ENCODE measurements at places on chromosomes 16 and 17.

- DNase-seq, result no peak
These were observed 3.9 kb downstream of the PYCR1 start for GRCh38 chr17:81933178-81933699.

DNA sequence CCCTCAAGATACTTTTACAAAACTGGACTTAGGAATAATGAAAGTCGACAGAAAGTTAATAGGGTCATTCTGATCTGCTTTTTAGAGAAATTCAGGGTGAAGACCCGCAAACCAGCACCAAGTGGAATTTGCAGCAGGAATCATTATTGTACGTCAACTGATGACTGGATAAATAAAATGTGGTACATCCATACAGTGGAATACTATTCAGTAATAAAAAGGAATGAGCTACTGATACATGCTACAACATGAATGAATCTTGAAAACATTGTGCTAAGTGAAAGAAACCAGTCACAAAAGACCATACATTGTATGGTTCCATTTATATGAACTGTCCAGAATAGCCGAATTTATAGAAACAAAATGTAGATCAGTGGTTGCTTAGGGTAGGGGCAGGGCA lies 83.1 kb downstream of the GNAO1 start:
- no peak for DNase-seq

- no peak for DNase-seq
These were observed 37.8 kb upstream of the ULK2 start for GRCh38 chr17:19905502-19905901.

DNA sequence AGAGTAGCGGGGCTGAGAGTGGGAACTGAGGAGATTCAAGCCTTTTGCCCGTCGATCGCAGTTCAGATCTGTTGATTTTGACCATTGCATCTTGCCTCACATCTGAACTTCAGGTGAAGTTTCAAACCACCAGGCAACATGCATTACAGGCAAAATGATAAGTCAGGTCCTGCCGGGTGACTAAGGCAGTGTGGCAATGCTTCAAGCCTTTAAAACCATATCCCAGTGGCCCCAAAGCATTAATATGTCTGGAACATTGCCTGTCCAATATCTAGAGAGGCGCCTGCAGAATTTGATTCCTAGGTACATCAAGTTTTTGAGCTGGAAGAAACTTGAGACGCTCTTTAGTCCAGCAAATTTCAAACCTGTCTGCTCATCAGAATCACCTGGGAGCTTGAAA lies 502.8 kb downstream of the MAF start:
- DNase-seq, result no peak

GRCh38 chr16:8855051-8855786 lies 13.6 kb downstream of the CARHSP1 start:
- DNase-seq, result no peak

- DNase-seq, result peak; percentile 58
These were observed 15.4 kb upstream of the AKAP10 start for GRCh38 chr17:19992803-19993713.

GRCh38 chr17:7833011-7833794 lies 814 bp upstream of the KDM6B start:
- DNase-seq, result no peak

- no peak for DNase-seq
These were observed 23.7 kb downstream of the FBXO39 start for GRCh38 chr17:6799738-6800137.

GRCh38 chr16:54928411-54929089 lies 2.1 kb upstream of the IRX5 start:
- no peak for DNase-seq

DNA sequence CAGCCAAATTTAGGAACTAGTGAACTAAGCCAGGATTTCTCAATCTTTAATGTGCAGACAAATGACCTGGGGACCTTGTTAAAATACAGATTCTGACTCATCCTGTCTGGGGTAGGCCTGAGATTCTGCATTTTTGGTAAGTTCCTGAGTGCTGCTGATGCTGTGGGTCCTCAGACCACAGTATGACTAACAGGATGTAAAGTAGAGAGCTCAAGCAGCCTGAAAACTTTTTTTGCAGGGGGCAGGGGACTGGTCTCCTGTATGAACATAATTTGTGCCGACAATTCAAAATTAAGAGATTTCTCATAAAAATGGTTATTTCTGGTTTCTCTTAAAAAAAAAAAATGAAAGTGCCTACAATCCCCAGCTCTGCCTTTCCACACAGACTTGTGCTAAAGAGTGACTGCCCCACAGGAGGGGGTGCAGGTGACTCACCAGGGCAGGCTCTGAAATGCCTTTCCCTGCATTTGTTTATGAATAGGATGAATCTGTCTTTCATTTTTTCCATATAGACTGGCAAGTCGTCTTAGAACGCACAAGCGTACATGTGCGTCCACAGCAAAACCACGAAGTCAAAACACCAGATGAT lies 271.5 kb downstream of the PHKB start:
- DNase-seq, result no peak

DNA sequence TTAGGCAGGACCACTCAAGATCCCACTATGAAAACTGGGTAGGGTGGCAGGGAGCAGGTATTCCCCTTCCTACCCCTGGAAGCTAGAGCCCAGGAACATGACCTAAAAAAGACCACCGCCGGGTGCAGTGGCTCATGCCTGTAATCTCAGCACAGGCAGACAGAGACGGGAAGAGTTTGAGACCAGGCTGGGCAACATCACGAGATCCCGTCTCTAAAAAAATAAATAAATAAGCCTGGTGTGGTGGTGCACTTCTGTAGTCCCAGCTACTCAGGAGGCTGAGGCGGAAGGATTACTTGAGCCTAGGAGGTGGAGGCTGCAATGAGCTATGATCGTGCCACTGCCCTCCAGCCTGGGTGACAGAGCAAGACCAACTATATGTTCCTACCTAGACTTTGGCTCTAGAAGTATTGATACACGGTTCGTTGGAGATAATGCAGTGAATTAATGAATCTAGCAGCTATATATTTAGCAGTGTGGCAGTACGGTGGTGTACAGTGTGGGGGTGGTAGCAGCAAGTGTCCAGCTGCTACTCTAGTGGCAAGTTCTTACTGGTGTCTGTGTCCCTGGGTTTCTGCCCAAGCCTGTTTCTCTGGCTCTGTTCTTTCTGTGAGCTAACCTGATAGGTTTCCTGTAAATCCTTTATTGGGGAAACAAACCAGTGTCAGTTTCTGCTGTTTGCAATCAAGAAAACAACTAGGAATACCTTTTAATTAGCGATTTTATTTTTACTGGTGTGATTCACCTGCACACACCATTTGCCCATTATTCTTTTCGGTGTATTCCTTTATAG lies 3.3 kb upstream of the USP31 start:
- DNase-seq, result no peak

GRCh38 chr17:78257810-78258322 lies 26.4 kb downstream of the TMEM235 start:
- DNase-seq, result no peak

DNA sequence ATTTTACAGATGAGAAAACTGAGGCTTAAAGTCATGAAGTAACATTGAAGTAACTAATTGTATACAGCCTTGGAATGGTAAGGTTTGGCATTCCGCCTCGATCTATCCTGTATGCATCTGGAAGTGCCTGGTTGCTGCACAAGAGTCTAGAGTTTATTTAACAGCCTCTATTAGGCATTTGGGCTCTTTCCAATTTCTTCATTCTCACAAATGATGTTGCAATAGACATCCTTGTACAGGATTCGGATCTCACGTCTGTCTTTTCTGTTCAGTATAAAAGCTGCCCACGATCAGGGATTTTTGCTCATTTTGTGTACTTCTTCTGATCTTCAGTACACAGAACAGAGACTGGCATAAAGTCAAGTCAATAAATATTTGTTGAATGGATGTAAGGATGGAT lies 100.5 kb downstream of the AIPL1 start:
- no peak for DNase-seq

DNA sequence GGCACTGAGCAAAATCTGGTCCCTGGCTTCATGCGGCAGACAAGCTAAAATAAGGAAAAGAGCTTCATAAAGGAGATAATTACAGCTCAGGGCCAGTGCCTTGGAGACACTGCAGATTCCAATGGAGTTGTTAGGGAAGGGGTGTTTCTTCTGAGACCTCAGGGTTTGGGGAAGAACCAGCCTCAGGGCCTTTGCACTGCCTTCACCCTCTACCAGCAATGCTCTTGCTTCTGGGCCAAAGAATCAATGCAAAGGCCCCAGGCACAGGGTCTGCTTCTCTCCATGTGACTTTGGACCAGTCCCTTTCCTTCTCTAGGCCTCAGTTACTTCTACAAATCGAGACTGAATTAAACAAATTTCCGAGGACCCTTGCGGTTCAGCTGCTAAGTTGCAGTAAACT lies 36.2 kb upstream of the GAN start:
- no peak for DNase-seq

DNA sequence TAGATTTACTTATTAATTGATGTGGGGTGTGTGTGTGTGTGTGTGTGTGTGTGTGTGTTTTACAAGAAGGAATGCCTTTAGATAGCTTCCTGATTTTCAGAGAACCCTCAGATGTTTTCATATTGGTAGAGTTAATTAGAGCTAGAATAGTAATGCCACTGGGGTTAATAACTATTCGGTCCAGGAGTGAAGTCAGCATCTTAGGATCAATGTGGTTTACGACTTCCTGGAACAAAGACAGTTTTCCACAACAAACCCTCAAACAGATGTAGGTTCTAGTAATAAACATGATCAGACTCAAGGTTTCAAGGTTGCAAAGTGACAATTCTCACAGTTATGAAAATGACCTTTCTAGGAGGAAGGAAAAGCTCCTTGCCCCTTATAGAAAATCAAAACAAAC lies 12.2 kb upstream of the SLC52A1 start:
- DNase-seq, result no peak

DNA sequence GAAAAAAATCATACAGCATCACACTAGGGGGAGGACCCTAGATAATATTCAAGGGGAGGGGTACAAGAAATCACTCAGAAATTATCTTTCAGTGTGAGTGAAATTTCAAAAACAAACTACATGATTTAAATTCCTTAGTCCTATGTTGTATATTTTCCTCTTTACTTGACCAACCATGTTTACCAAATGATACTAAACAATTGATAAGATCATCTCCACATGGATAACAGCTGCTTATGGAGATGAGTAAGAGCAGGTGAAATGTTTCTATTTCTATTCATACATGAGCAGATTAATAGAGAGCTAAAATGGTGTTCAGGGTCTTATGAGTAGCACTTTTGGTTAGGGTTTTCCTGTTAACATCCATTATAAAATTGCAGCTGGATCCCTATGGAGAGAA lies 7.3 kb upstream of the VAT1L start:
- DNase-seq, result no peak

- DNase-seq, result no peak
These were observed 4.2 kb upstream of the CCNF start for GRCh38 chr16:2425008-2425518.

DNA sequence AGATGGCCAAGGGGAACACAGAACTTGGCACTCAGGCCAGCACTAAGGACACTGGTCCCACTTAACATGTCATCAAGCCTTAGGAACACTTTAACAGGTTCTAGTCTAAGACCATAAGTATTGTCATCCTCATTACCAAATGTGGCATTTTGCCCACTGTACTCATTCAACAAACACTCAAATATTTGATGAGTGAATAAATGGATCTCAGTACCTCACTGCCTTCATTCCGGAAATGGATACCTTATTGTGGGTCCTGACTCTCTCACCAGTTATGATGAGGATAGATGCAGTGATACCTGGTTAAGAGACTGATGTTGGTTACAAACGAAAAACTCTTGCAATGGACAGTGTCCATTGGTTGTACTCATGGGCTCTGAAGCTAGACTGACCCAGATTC lies 455.2 kb upstream of the DYNLRB2 start:
- DNase-seq, result no peak

GRCh38 chr16:53068423-53068833 lies 13.6 kb downstream of the CHD9 start:
- DNase-seq, result no peak

- DNase-seq, result no peak
These were observed 193.0 kb downstream of the STX8 start for GRCh38 chr17:9382626-9383025.

DNA sequence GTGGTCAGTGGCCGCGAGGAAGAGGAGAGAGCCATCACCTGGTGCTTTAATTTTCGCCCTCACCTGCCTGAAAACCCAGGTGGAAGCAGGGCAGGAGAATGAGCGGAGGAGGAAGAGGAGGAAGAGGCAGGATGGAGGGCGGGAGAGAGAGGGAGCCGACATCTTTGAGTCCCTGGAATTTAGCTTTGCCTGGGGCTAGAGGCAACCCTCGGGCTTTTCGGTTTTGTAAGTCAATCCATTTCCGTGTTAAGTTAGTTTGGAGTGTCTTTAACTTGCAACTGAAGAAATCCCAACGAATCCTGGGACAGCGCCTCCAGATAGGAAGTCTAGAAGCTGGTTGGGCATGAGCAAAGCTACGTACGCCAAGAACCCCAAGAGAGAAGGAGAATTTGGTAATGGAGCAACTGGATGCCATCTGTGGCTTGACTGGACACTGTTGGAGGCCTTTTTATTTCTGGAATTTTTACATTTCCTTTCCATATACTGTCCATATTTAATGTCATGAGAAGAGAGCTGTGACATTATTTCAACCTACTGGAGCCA lies 36.9 kb upstream of the ATP2A3 start:
- DNase-seq, result no peak

DNA sequence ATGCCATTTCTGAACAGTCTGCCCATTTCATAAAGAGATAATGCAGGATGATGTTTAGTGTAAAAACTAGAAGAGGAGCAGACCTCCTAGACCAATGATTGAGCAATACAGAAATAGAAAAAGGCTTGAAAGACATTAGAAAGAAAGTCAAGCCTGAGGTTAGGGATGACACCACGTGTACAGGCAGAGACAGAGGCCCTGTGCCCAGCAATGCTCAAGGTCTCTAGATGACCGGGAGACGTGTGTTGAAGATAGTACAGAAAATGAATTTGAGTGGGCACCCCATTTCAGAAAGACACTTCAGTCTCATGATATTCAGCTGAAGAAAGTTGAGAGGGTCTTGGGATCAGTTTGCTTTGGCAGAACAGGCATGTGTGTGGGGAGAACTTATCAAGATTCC lies 5.4 kb downstream of the GID4 start:
- DNase-seq, result no peak

DNA sequence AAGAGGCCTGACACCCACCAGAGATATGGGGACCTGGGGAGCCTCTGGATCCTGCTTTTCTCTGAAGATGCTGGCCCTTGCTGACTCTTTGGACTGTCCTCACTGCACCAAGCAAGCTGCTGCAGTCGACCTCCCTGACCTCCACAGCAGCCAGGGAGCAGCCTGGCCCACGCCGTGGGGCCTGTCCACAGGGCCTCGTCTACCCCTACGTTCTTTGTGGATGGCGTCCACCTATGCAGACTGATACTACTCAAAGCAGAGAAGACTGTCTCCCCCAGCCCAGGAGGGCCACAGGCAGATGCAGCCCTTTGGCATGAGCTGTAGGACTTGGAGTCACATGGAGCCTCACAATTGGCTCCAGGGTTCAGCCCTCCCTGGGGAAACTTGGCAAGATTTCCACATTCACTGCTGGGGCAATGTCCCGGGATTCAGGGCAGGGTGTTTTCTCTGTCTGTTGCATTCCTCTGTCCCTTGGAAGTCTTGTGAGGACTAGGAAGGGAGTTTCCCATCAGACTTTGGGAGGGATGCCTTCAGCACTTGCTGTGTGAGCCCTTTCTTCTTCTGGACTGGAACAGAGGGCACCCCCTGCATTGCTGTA lies 152.2 kb downstream of the NTN1 start:
- DNase-seq, result no peak
